ENCODE measurements at places on chromosomes 11 and 22. TPM values are rescaled to one million over a fixed set of nuclear protein-coding genes. Genes with fewer than 3 reads are reported as not detected.

The INPPL1 gene
- total RNA-seq, result 65.5 TPM

The LIF gene
- total RNA-seq, result 0.63 TPM

GRCh38 chr22:17999851-18000250 lies 24.5 kb downstream of the MICAL3 start:
- DNase-seq, result no peak

GRCh38 chr11:61497876-61498275 lies 10.7 kb upstream of the LRRC10B start:
- no peak for DNase-seq

DNA sequence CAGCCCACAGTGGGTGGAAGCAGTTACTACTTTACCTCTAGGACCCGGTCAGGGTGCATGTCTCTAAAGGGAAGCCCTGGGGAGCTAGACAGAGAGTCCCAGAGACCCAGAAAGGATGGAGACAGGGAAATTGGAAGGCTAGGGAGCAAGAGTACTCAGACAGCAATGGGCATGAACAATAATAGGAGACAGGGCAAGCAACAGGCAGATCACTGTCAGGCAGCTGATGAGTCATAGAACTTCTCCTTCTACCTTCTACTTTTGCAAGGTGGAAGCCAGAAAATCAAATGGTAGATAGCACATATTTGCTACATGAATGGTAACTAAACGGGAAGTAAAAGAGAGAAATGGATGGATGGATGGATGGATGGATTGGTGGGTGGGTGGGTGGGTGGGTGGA lies 19.6 kb downstream of the CD5 start:
- no peak for DNase-seq

- no peak for DNase-seq
Observed at GRCh38 chr22:47123827-47124442, 361.5 kb downstream of the TBC1D22A start.

GRCh38 chr11:96125400-96125799 lies 201.5 kb upstream of the MTMR2 start:
- no peak for DNase-seq

Measured in pulmonary artery endothelial cell (primary cell).